ENCODE measurements at places on chromosomes 5 and 9. TPM values are rescaled to one million over a fixed set of nuclear protein-coding genes. Genes with fewer than 3 reads are reported as not detected.

- no peaks in the 10 kb centered on the region for H3K4me1 ChIP-seq
- H3K36me3 ChIP-seq = no peaks in the 10 kb centered on the region
- no peaks in the 10 kb centered on the region for H3K27me3 ChIP-seq
Observed at GRCh38 chr5:97425511-97425910, 242.5 kb upstream of the RIOK2 start.

DNA sequence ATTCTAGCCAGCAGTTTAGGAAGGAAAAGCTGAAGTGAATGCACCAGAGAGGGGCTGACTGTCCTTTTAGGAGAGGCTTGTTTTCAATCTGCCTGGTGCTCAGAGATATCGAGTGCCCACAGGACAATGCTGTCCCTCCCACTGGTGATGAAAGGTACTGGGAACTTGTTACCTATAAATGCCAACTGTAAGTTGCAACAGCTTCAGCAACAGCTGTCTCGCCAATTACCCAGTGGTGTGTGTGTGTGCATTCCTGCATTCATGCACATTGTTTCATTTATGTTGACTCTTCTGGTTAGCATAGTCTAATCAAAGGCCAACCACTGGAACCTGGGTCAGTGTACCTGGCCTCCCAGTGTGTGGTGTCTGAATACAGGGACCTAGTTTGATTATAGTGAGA, 161.1 kb downstream of the CSNK1G3 start:
- H3K27me3 ChIP-seq = no peaks in the 10 kb centered on the region
- no peaks in the 10 kb centered on the region for H3K36me3 ChIP-seq
- DNase-seq = peak; percentile 8
- no peak overlapping the region for H3K27ac ChIP-seq
- H3K4me1 ChIP-seq = no peaks in the 10 kb centered on the region

- no peaks in the 10 kb centered on the region for H3K27me3 ChIP-seq
- H3K4me1 ChIP-seq = no peaks in the 10 kb centered on the region
- H3K36me3 ChIP-seq = no peaks in the 10 kb centered on the region
- no peak overlapping the region for H3K4me3 ChIP-seq
- no peak for DNase-seq
- no peak overlapping the region for H3K27ac ChIP-seq
Observed at GRCh38 chr9:136157477-136158265, 39.0 kb upstream of the TMEM250 start.

GRCh38 chr5:110329955-110330525, 396.4 kb downstream of the TMEM232 start:
- H3K4me1 ChIP-seq = no peaks in the 10 kb centered on the region
- DNase-seq = no peak
- no peaks in the 10 kb centered on the region for H3K27me3 ChIP-seq
- H3K36me3 ChIP-seq = no peaks in the 10 kb centered on the region
- H3K27ac ChIP-seq = no peak overlapping the region

DNA sequence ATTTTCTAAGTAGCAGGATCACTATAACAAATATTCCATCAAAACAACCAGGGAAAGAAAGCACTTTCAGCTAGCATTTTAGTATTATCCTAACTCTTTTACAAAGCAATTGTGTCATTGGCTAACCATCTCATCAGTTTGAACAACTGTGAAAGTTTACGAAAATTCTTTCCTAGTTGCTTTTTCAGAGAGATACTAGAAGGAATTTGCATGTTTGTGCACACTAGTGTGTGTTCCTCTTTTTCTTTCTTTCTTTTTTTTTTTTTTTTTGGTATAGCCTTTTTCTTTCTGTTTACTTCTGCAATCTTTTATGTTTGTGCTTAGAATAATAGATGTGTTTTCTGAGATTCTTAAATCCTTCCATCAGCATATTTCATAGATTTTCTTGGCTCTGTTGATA, 124.7 kb upstream of the SEMA6A start:
- DNase-seq = no peak
- no peaks in the 10 kb centered on the region for H3K27me3 ChIP-seq
- peaks cover 37% of the 10 kb centered on the region for H3K4me1 ChIP-seq
- H3K4me3 ChIP-seq = no peak overlapping the region
- H3K27ac ChIP-seq = no peak overlapping the region

The BNC2 gene
- total RNA-seq = 17.7 TPM

The PCDHB5 gene
- total RNA-seq = 37.7 TPM

The TMCO6 gene
- 37.4 TPM for total RNA-seq

The CARTPT gene
- total RNA-seq = not detected

The CDC20B gene
- total RNA-seq = not detected

The CDH6 gene
- 0.23 TPM for total RNA-seq

The LIFR gene
- total RNA-seq = 25.2 TPM

All from GM23338 (cell line).